NCI-H1436 treated with DMSO at 0.1 percent for 48 hours (cell line): ENCODE measurements at places on chromosomes 5 and 9.

- no peak for DNase-seq
Measured at GRCh38 chr5:109485030-109485429, 75.3 kb upstream of the PJA2 start.

- DNase-seq, result peak; percentile 74
Measured at GRCh38 chr5:2751592-2752021, at the start of gene IRX2. IRX2 (minus strand) TSS chr5:2751677; CDS start chr5:2751413, 264 bp downstream.

- no peak for DNase-seq
Measured at GRCh38 chr5:163106098-163106497, 331.3 kb upstream of the CCNG1 start.

DNA sequence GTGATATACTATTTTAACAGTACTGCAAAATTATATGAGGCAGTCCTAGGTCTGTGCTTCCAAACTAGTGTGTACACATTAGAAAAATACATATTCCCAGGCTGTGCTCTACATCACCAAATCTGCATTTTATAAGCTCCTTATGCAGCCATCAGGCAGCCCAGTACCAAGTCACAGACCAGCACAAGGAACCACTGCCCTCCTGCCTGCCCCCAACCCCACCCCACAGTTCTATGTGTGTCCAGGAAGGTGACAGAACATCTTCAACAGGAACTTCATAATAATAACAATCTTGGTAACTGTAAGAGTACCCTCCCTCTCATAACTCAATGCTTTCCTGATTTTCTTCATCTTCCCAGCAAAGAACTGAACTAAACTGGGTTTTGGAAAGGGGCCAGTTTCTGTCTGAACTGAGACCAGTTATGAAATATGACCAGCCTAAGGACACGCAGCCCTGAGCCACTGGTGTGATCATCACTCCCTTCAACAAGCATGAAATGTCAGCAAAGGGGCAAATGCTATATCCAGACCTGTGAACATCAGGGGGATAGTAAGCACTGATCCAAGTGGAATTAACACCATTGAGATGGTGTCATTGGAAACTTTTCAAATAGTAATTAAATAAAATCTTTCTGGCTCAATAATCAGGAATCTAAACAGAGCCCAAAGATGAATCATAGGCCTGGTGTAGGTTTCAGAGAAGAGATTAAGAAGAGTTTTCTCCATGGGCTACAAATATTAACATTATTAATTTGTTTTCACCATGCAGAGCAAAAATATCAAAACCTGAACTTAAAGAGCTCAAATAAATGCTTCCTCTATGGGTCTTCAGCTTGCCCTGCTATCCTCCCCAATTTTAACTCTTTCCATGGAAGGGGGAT, 82.1 kb downstream of the DPYSL3 start:
- no peak for DNase-seq

- DNase-seq, result no peak
Measured at GRCh38 chr5:65722575-65723403, 784 bp downstream of the NLN start.

DNA sequence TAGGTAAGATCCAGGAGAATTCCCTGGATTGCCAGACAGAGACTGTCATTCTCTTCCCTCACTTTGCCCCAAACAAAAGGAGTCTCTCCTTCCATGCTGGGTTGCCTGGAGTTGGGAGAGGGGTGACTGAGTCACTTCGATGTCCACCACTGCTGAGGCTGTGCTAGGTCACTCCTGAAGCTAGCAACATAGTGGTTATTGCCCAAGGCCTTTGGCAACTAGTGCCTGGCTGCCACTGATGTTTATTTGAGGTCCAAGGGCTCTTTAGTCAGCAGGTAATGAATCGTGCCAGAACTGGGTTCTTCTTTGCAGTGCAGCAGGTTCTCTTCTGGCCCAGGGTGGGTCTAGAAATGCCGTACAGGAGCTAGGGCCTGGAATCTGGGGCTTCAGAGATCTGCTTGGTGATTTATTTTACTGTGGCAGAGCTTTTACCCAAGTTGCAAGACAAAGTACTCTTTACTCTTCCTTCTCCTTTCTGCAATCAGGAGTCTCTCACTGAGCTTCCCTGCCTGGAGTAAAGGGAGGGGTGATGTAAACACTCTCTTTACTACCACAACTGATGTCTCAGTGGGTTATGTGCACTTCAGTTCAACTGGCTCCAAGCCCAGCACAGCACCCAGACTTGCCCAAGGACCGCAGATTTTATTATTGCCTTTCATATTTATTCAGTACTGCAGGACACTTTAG, 155.7 kb upstream of the SH3GL2 start:
- DNase-seq, result no peak

GRCh38 chr9:78805771-78806170, 508.8 kb downstream of the PSAT1 start:
- no peak for DNase-seq

DNA sequence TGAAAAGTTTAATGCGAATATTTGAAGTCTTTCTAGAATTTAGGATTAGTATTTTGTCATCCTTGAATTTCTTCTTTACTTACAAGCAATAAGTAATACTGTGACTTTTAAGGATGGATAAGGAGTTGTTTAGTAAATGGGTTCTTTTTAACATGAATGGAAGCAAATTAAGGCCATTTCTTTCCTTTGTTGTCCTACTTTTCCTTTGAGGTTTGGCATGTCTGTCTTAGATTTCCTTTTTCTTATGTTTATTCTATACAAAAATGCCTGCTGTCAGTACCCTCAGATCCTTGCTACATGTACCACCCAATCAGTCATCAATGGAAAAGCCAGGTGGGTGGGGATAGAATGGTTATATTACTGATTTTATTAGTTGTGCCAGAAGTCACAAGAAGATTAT, 10.2 kb downstream of the STX17 start:
- DNase-seq, result no peak

GRCh38 chr5:154403234-154403633, 42.6 kb upstream of the SAP30L start:
- DNase-seq, result no peak

DNA sequence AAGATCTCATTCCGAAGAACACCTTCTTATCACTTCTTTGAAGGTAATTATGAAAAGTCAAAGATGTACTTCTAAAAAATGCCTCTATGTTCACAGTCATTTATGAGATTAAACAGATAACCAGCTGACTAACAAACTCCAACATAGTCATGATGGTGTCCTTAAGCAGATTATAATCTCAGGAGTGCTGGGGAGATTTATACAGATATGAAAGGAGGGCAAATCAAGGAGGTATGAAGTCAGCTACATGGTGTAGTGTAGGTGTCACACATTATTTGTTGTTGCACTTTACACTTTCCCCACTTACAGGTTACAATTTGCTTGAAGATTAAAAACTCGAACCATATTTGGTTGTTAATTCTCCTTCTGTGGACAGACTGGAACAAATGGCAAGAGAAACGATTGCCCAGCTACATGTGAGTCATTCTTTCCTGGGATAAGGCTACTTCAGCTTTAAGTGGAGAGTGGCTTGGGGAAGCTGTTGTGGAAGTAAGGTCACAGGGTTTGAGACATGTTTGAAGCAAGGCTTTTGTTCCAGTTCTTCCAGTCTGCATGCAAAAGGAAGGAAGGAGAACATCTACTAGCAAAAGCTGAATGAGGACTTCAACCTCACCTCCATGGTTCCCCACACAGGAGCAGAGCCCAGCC, 320.1 kb downstream of the ADGRV1 start:
- no peak for DNase-seq

- peak; percentile 56 for DNase-seq
Measured at GRCh38 chr5:134594797-134595457, 37.7 kb downstream of the SAR1B start.

GRCh38 chr9:119005162-119005561, 364.1 kb downstream of the BRINP1 start:
- no peak for DNase-seq

DNA sequence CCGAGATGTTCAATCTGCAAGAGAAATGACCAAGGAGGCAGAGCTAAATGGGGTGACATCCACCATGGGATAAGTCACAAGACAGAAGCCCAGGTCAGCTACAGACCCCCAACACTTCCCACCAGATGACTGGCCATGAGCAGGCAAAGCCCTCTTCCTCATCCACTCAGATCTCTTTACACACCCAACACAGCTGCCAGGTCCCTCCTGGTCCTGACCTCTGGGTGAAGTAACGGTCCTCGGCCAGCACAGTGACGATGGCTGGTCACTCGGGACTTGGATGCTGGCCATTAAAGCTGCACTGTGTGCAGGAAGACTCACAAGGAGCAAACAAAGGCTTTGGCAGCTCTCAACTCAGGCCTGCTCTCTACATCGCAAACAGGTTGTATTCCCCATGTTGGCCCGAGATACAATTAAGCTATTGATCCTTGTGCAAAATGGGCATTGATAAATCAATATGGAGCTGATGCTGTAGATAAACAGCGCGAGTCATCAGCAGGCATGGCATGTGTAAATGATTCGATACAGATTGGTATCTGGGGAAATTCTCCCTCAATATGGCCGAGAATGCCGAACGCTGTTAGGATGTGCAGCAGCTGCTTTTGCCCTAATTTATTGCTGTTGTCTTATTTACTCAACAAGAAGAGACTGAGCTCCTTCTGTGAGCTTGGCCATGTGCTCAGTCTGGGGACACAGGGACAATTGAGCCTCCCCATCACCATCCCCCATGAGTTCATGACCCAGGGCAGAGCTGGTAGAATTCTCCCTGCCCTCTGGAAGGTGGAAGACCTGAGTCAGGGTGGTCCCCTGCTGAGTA, 98.7 kb downstream of the C5orf15 start:
- no peak for DNase-seq

- DNase-seq, result no peak
Measured at GRCh38 chr5:10289353-10289752, 18.3 kb downstream of the CMBL start.

- no peak for DNase-seq
Measured at GRCh38 chr5:15948190-15948589, 231.4 kb downstream of the MARCHF11 start.

DNA sequence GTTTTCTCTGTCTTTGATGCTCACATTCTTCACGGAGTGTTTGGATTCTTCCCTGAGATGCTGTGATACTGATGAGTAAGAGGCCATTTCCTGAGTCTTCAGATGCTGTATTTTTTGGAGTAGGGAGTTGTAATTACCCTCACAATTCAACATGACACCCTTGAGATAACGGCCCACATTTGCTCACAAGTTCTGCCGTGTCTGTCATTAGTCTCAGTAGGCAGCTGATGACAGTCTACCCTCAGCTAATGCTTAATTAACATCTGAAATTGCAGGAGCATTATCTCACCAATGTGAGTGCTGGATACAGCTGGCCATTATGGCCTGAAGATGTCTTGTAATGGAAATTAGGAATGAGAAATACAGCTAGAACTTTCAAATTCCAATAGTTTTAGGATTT, 307.1 kb upstream of the ADCY2 start:
- DNase-seq, result no peak
